ENCODE measurements at places on chromosomes 2 and 18. TPM values are rescaled to one million over a fixed set of nuclear protein-coding genes. Genes with fewer than 3 reads are reported as not detected.

DNA sequence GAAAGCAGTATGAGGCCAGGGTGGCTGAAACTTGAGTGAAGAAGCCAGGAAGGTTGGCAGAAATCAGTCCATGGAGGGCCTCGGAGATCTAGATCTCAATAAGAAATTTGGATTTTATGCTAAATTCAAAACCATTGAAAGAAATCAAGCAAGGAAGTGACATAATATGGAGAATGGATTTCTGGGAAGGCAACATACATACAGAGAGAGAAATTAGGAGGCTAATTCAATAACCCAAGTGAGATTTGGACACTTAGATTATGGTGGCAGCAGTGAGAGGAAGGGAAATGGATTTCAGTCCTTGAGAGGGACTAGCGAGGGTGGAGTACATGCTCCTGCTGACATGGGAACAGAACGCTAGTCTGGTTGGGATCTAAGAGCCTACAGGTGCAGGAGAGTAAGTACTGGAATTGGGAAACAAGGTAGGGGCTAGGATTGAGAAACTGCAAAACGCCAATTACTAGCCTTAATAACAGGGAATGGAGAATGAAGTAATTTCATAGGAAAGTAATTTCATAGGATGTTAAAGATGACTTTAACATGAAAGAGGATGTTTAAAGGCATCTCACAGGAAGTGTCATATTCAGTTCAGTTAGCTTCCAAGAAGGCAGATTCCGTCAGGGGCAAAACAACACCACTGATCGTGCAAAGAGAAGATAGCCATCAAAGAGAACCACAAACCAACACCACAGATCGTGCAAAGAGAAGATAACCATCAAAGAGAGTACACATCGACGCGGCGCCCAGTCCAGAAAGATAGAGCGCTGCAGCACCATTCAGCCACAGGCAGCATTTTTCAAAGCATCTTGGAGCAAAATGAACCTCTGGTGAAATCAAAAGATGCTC, 27.2 kb downstream of the CDKL4 start:
- no peak for DNase-seq

DNA sequence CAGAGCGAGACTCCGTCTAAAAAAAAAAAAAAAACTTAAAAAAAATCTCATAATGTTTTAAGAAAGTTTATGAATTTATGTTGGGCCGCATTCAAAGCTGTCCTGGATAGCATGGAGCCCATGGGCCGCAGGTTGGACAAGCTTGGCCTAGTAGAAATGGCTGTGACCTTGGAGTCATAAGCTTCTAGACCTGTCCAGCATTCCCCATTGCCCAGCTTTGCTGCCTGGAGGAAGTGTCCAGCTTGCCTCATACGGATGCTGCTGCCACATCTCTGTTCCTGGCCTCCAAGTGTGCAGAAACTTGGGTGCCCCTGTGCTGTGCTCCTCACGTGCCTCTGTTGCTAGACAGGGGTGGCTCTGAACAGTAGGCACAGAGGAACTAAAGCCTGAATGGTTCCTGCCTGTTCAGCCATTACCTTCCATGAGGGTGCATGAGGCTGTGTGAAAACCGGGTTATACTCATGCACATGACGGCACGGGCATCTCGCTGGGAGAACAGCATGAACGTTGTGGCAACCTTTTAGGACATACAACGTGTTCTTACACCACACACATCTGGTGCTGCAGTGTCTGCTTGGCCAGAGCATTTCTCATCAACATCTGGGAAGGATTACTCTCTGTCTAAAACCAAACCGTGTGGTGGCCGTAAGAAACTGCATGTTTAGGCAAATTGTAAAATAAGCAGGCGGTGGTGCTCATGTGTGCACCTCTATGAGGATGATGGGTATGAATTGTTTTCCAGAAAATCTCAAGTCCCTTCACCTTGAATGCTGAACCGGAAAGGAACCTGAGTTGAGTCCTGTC, 38.2 kb downstream of the FHOD3 start:
- DNase-seq, result no peak

- DNase-seq, result no peak
Observed at GRCh38 chr2:193124815-193125214, 930.1 kb upstream of the TMEFF2 start.

DNA sequence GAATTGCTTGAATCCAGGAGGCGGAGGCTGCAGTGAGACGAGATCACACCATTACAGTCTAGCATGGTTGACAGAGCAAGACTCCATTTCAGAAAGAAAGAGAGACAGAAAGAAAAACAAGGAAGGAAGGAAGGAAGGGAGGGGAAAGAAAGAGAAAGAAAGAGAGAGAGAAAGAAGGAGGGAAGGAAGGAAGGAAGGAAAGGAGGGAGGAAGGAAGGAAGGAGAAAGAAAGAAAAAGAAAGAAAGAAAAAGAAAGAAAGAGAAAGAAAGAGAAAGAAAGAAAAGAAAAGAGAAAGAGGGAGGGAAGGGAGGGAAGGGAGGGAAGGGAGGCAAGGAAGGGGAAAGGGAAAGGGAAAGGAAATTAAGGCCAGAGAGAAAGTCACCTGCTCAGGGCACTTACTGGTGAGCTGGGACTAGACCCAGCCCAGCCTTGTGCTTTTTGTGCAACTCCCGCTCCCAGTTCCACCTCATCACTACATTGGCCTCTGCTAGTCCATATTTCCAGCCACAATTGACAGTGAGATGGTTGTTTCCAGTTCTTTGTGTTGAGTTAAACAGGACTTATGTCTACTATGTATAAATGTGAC, 35.7 kb downstream of the MOGAT1 start:
- no peak for DNase-seq

DNA sequence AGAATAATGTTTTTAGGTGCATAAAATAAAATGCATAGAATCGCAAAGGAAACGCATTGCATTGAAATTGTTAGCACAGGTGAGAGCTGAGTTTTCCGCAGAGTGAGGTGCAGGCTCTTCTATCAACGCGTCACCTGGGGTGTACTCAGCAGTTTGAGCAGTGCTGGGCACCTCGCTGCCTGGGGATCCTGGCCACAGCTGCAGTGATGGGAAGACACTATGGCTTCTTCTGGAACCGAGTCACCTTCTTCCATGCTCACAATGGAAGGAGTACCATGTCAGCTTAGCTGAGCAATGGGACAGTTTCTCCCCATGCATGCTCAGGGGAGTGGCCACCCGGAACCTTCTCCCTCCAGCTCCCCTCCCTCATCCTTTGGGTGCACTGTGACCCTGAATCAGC, 95.4 kb upstream of the OTOS start:
- no peak for DNase-seq

GCG gene
- polyA plus RNA-seq, result not detected

ERBB4 gene
- polyA plus RNA-seq, result 58.8 TPM

SCN7A gene
- 18.5 TPM for polyA plus RNA-seq

NT5DC4 gene
- 0.83 TPM for polyA plus RNA-seq

RND3 gene
- 49.9 TPM for polyA plus RNA-seq
